Prostate gland (tissue), 2 donors: ENCODE measurements at places on chromosomes 3 and 15. TPM values are rescaled to one million over a fixed set of nuclear protein-coding genes. Genes with fewer than 3 reads are reported as not detected.
A peak's percentile ranks its signal among the peaks of the same experiment; 100 is the strongest.

- no peaks in the 10 kb centered on the region for H3K36me3 ChIP-seq
- no peaks in the 10 kb centered on the region for H3K27me3 ChIP-seq
- H3K4me1 ChIP-seq = no peaks in the 10 kb centered on the region
- peak overlapping the region; percentile 85 for H3K27ac ChIP-seq
These were observed 75.0 kb downstream of the FEM1B start for GRCh38 chr15:68352401-68353062.

GRCh38 chr15:73986055-73986775, 5.9 kb downstream of the STOML1 start:
- H3K4me3 ChIP-seq = no peak overlapping the region
- H3K4me1 ChIP-seq = peaks cover 27% of the 10 kb centered on the region
- no peaks in the 10 kb centered on the region for H3K36me3 ChIP-seq
- DNase-seq = no peak
- no peaks in the 10 kb centered on the region for H3K27me3 ChIP-seq

GABRB3 gene
- total RNA-seq = 10.3 TPM

DNA sequence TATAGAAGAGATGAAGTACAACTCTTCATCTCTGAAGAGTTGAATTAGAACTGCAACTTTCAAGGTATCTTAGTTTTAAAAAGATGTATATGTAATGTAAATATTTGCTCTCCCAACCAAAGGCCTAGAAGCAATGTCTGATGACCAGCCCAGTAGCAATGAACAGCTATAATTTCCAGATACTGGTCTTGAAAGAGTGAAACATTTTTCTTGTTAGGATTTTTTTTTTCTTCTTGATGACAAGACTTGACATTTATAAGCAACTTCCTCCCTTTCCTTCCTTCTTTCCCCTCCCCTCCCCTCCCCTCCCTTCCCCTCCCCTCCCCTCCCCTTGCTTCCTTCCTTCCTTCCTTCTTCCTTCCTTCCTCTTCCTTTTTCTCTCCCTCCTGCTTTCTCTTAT, 423.4 kb downstream of the ZIC1 start:
- no peak overlapping the region for H3K27ac ChIP-seq
- no peak for DNase-seq
- no peak overlapping the region for H3K4me3 ChIP-seq

- H3K27ac ChIP-seq = peak overlapping the region; percentile 93
- peak overlapping the region; percentile 76 for H3K4me3 ChIP-seq
- H3K4me1 ChIP-seq = peaks cover 31% of the 10 kb centered on the region
- no peak for DNase-seq
- H3K27me3 ChIP-seq = no peaks in the 10 kb centered on the region
These were observed 2.3 kb downstream of the ANXA2 start for GRCh38 chr15:60395276-60396011.

DNA sequence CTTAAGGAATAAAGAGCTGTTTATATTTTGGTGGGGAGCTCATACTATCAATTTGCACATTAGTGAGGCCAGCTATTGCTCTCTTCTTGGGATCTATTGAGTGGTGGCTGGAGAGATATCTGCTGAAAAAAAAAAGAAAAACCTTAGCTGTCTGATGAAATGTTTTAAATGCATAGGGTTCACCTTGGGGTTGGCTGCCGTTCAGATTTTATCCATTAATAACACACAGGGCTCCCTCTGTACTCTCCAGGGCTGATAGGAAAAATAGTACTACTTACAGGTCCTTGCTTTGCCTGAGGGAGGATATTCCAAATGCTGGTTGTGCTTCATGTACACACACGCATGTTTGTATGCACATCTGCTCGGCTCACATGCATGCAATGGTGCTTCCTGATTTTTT, 803.7 kb downstream of the MCTP2 start:
- H3K4me3 ChIP-seq = no peak overlapping the region
- no peak for DNase-seq
- no peaks in the 10 kb centered on the region for H3K36me3 ChIP-seq
- no peaks in the 10 kb centered on the region for H3K4me1 ChIP-seq

- H3K4me1 ChIP-seq = no peaks in the 10 kb centered on the region
- H3K36me3 ChIP-seq = no peaks in the 10 kb centered on the region
- no peaks in the 10 kb centered on the region for H3K27me3 ChIP-seq
- no peak overlapping the region for H3K27ac ChIP-seq
These were observed 32.9 kb upstream of the MTMR10 start for GRCh38 chr15:31024330-31024729.

DNA sequence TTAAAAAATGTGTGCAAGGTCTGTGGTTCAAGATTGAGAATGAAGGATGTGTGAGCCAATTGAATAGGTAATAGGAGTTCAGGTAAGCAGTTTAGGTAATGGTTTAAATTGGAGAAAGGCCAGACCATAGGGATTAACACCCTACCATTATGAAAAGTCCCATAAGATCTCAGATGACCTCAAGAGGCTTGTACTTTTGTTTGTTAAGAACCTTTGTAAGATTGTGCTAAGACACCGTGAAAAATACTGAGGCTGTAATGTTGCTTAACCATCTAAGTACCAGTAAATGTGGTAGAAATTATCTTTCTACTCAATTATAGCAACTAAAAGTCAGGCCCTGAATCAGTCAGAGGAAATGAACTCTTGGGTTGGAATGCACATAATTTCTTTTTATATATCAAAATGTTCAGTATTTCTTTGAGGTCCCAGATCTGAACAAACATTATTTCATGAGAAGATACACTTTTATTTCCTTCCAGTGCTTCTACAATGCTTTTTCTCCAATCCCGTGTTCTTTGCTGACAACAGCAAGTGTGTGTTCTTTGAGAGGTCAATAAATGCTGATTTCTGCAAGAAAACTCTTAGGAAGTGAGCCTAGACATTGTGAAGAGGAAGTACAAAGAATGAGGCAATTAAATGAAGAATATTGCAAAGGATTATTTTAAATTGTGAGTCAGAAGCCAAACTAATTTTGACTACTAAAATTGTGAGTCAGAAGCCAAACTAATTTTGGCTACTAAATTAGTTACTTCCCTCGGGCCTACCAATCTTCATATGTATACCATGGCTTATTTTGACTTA, 66.4 kb downstream of the TCF12 start:
- no peaks in the 10 kb centered on the region for H3K36me3 ChIP-seq
- no peaks in the 10 kb centered on the region for H3K27me3 ChIP-seq
- H3K4me1 ChIP-seq = no peaks in the 10 kb centered on the region
- H3K4me3 ChIP-seq = no peak overlapping the region

CATSPER2 gene
- total RNA-seq = 10.1 TPM

DNA sequence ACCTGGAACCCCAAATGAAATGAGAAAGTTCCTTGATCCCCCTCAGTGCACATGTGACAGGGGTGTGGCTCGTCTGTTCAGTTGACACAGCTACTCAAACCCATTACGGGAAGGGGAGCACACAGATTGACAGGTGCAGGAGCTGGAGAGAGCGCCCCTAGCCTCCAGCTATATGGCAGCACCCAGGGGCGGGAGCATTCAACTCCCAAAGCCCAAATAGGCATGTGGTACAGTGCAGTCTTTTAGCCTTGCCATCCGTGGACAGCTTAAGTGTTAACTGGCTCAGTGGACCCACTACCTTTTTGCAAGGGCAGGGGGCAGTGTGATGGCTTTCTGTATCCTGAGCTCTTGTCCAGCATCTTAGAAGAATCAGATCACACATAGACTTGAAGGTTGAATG, 1374.2 kb upstream of the ALCAM start:
- H3K27ac ChIP-seq = no peak overlapping the region
- no peaks in the 10 kb centered on the region for H3K27me3 ChIP-seq
- H3K4me1 ChIP-seq = no peaks in the 10 kb centered on the region
- no peak overlapping the region for H3K4me3 ChIP-seq

DNA sequence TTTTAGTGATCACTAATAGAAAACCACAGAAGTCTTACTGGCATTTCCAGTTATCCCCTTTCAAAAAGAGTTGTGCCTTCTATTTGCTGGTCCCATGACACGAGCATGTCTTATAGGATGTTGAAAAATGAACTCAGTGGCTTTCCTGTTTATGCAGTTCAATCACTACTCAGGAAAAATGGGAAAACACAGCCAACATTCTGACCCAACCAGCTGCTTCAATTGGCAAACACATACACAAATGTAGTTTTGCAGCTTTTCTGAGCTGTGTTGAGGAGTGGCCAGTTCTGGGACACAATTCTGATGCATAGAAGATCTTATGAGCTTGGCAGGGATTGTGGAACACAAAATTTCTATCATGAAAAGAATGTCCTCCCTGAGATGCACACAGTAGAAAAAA, 40.3 kb downstream of the FSTL1 start:
- no peak overlapping the region for H3K4me3 ChIP-seq
- H3K36me3 ChIP-seq = peaks cover 29% of the 10 kb centered on the region
- no peak overlapping the region for H3K27ac ChIP-seq
- no peaks in the 10 kb centered on the region for H3K27me3 ChIP-seq
- no peak for DNase-seq

DNA sequence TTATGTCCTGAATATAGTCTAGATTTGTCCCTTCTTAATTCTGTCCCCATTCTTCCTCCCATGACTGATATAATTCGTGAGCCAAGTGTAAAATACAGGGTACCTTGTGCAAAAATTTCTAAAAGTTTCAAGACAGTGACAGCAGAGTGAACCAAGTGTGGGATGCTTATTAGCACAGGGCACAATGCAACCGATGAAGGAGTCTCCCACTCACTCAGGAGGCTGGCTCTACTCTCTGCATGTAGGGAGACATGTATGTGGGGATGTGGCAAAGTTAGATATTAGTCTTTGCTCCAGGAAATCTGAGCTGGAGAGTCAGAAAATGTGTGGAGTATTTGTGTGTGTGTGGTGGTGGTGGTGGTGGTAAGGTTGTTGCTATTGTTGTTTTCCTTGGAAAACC, 305.9 kb downstream of the CHL1 start:
- DNase-seq = no peak
- no peaks in the 10 kb centered on the region for H3K36me3 ChIP-seq
- no peaks in the 10 kb centered on the region for H3K27me3 ChIP-seq
- H3K4me3 ChIP-seq = no peak overlapping the region
- H3K4me1 ChIP-seq = no peaks in the 10 kb centered on the region
- H3K27ac ChIP-seq = no peak overlapping the region

GRCh38 chr15:47506329-47507100, 210.8 kb upstream of the SEMA6D start:
- no peak overlapping the region for H3K4me3 ChIP-seq
- no peak overlapping the region for H3K27ac ChIP-seq
- no peak for DNase-seq
- H3K36me3 ChIP-seq = no peaks in the 10 kb centered on the region

TGM4 gene
- 2,264 TPM for total RNA-seq

- no peak for DNase-seq
- H3K4me1 ChIP-seq = no peaks in the 10 kb centered on the region
- no peak overlapping the region for H3K27ac ChIP-seq
- no peaks in the 10 kb centered on the region for H3K36me3 ChIP-seq
These were observed 12.8 kb downstream of the RBP2 start for GRCh38 chr3:139463466-139463865.

PCSK6 gene
- total RNA-seq = 84.1 TPM

- no peak overlapping the region for H3K4me3 ChIP-seq
- no peaks in the 10 kb centered on the region for H3K4me1 ChIP-seq
- H3K36me3 ChIP-seq = no peaks in the 10 kb centered on the region
- H3K27me3 ChIP-seq = no peaks in the 10 kb centered on the region
- no peak overlapping the region for H3K27ac ChIP-seq
- DNase-seq = no peak
These were observed 287.5 kb downstream of the ULK4 start for GRCh38 chr3:41674449-41674848.

- no peaks in the 10 kb centered on the region for H3K27me3 ChIP-seq
- H3K36me3 ChIP-seq = no peaks in the 10 kb centered on the region
- no peak for DNase-seq
These were observed 11.0 kb upstream of the KNG1 start for GRCh38 chr3:186705882-186706780.

- no peaks in the 10 kb centered on the region for H3K36me3 ChIP-seq
- no peak overlapping the region for H3K27ac ChIP-seq
- no peaks in the 10 kb centered on the region for H3K27me3 ChIP-seq
These were observed 24.4 kb downstream of the TP63 start for GRCh38 chr3:189655617-189656016.

GRCh38 chr3:76122007-76122406, 336.7 kb upstream of the ZNF717 start:
- no peak overlapping the region for H3K4me3 ChIP-seq
- no peaks in the 10 kb centered on the region for H3K4me1 ChIP-seq
- H3K27me3 ChIP-seq = no peaks in the 10 kb centered on the region

- H3K27me3 ChIP-seq = no peaks in the 10 kb centered on the region
- DNase-seq = no peak
- no peak overlapping the region for H3K27ac ChIP-seq
These were observed 3.1 kb downstream of the LRCH3 start for GRCh38 chr3:197794115-197794514.

TNNC1 gene
- total RNA-seq = 109 TPM

DNA sequence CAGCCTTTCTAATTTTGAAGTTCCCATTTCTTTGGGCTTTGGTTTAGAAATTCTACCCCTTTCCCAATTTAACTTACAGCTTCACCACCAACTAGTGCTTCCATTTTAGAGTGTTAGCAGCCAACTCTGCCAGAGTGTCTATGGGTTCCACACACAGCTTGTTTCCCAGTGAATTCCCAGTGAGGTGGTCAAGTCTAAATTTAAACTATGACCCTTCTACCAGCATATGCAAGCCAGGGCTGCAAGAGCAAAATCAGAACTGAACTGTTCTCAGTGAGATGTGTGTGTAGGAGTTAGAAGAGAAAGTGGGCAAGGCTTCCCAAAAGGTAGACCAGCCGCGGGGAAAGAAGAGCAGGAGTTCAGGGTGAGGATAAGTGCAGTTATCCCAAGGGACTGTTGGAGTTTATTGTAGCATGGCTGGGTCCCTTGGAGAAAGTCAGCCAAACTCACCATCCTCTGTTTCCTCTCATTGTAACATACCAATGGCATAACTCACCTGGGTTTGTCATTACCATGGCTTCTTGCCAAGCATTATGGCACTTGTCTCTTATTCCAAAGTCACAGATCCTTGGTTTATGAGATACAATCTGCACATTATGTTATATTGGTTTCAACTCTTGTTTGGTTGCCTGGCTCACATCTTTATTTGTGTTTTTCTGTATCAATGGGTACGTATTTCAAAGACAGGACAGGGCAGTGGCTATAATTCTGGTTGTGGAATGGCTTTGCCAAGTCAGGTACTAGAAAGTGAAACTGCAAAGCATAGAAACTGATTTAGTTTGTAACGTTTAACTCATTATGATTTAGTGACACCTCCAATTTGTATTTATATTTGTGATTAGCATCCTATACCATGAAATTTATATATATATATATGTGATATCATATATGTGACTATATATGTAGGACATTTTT, 130.2 kb upstream of the UMPS start:
- DNase-seq = peak; percentile 31
- no peaks in the 10 kb centered on the region for H3K36me3 ChIP-seq
- H3K4me3 ChIP-seq = no peak overlapping the region
- no peaks in the 10 kb centered on the region for H3K27me3 ChIP-seq
- H3K4me1 ChIP-seq = no peaks in the 10 kb centered on the region

CILP gene
- total RNA-seq = 0.82 TPM
